ENCODE measurements at places on chromosomes 4 and X.

GRCh38 chr4:64417974-64418373, 8.7 kb upstream of the TECRL start:
- peak; percentile 37 for DNase-seq

DNA sequence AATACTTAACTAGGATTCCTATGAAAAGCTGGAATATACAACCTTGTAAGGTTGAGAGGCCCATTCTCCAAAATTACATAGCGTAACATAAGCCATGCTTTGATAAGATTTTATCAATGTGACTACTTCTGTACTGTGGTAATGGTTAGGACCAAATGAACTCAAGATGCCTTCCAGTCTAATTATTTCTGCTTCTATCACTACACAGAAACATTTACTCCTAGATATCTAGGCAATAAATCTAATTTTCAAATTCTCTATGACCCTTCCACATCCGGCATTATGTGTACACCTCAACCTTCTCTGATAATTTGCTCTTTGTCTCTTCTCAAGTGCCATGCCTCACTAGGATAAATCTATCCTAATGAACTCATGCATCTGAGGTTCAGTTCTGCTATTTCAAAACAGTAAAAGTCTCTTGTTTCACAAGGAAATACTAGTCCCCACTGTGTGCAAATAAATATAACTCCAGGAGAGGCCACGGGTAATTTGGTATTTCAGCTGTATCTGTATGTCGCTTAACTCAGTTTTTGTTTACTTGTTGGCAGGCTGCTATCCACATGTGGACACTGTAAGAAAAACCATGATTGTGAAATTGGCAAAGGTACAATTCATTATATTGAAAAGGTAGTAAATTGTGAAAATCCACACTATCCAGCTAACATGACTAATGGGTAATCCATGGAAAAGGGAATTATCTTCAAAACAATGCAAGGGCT, 93.3 kb downstream of the PRDM5 start:
- no peak for DNase-seq

DNA sequence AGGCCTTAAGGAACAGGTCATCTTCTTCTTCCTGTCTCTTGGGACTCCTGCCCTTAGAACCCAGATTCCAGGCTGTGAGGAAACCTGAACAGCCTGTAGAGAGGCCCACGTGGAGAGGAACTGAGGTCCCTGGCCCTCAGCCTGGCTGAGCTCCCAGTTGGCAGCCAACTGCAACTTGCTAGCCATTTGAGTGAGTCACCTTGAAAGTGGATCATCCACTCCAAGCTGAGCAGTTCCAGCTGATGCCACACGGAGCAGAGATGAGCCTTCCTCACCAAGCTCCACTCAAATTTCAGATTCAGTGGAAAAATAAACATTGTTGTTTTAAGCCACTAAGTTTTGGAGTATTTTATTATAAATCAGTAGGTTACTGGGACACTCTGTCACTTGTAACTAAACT, 392.5 kb downstream of the BCOR start:
- DNase-seq: peak; percentile 83

DNA sequence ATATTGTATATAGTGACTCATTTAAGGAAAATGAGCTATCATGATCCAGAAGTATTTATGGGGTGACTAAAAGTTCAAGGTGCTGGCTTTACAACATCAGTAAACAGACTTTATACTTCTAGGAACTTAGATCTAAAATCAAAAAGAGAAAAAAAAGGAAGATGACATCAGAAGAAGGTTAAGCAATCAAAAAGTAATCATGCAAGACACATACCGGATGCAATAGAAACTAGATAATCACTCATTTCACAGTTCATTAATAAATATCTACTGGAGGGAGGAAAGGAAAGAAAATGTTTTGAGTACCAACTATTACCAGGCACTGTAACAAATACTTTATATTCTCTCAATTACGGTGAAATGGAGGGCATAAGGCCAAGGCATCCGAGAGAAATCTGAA, 276.4 kb downstream of the SPRY1 start:
- DNase-seq: no peak

GRCh38 chrX:17443556-17443955, 68.6 kb downstream of the NHS start:
- DNase-seq: no peak

GRCh38 chr4:163109967-163110366, 56.7 kb downstream of the NAF1 start:
- no peak for DNase-seq

- DNase-seq: no peak
These were observed 8.7 kb downstream of the EIF2S3 start for GRCh38 chrX:24063488-24063887.

- DNase-seq: no peak
These were observed 161.1 kb upstream of the NAP1L5 start for GRCh38 chr4:88858752-88859151.

- DNase-seq: no peak
These were observed 211.0 kb downstream of the DCLK2 start for GRCh38 chr4:150289198-150289597.

DNA sequence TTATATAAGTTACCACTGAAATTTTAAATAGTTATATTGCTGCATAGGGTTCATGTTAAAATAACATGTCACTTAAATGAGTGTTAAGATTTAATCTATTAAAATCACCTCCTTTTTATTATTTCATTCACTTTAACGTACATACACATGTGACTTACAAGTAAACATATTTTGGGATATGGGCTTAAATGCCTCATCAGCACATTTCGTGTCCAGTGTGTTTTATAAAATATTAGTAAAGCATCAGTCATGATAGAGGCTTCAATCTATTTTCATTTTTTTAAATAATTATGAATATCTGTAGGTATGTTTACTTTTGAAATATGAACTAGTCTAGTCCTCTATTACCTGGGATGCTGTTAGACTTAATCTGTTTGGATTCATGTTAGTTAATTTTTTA, 143.6 kb downstream of the NPNT start:
- no peak for DNase-seq

DNA sequence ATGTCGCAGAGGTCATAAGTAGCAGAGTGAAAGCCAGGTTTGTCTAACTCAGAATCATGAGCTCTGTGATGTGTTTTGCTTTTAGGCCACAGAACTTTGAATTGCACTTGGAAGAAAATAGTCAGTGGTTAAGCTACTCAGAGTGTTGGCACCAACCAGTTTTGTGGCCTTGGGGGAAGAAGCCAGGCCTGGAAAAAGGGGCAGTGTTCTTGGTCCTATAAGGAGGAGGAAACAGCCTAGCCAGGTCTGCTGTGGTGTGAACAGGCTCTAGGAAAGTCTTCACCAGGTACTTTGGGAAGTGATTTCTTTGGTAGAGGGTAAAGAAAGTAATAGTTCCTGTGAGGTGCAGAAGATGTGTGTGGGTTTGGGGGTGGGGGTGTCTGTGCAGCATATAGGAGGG, 49.2 kb downstream of the FHIP1A start:
- DNase-seq: no peak

DNA sequence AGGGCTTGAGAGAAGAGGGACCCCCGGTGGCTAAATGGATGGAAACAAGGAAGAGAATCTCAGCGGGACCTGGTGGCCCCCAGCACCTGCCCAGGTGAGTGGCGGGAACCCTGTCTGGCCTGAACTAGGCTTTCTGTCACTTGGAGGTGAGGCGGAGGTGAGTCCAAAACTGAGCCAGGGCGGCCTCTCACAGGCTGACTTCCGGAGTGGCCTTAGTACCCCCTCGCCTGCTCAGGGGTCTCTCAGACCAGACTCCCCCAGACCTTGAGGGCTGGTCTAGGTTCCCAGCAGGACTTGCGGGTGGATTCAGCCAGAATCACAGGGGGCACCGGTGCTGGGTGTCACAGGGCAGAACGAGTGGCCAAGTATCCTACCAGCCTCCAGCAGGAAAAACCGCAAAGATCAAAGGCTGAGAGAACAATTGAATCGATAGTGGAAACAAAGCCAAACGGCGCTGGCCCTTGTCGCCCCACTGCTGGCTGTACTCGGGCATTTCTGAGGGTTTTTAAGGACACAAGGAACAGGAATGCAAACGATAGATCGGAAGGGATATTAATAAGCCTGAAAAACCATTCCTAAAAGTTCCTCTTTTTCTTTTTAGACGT, 67.8 kb downstream of the WFS1 start:
- no peak for DNase-seq

- DNase-seq: peak; percentile 53
These were observed 53.1 kb upstream of the HGFAC start for GRCh38 chr4:3388471-3389232.

GRCh38 chr4:10962246-10962645, 277.7 kb upstream of the CLNK start:
- DNase-seq: no peak

- DNase-seq: no peak
These were observed 123.4 kb downstream of the HMX1 start for GRCh38 chr4:8748236-8748575.

GRCh38 chrX:104195489-104196084, 29.3 kb downstream of the FAM199X start:
- peak; percentile 51 for DNase-seq

- no peak for DNase-seq
These were observed 19.6 kb downstream of the SRPX2 start for GRCh38 chrX:100663642-100664041.

GRCh38 chrX:16589826-16590225, 60.1 kb upstream of the S100G start:
- DNase-seq: no peak

DNA sequence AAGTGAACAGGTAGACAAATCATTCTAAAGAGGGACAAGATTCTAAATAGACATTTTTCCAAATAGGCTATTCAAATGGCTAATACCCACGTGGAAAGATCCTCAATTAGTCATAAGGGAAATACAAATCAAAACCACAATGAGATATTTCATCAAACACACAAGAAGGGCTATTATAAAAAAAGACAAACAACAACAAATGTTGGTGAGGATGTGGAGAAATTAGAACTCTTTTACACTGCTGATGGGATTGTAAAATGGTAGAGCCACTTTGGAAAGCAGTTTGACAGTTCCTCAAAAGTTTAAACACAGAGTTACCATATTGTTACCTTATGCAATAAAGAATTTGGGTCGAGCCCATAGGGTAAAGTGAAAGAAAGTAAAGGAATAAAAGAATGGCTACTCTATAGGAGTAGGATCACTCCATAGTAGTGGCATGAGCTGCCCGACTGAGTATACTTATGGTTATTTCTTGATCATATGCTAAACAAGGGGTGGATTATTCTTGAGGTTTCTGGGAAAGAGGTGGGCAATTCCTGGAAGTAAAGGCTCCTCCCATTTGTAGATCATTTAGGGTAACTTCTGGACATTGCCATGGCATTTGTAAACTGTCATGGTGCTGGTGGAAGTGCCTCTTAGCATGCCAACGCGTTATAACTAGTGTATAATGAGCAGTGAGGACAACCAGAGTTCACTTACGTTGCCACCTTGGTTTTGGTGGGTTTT, 58.9 kb upstream of the FAM9C start:
- no peak for DNase-seq

- DNase-seq: no peak
These were observed 590.0 kb downstream of the BCOR start for GRCh38 chrX:39507617-39508299.

GRCh38 chr4:44668526-44668925, 9.7 kb upstream of the GUF1 start:
- DNase-seq: no peak

GRCh38 chrX:12210196-12210815, 72.0 kb downstream of the FRMPD4 start:
- DNase-seq: peak; percentile 30

- peak; percentile 92 for DNase-seq
These were observed 574.3 kb upstream of the DIPK2B start for GRCh38 chrX:45774961-45775360.

- DNase-seq: no peak
These were observed 8.8 kb downstream of the WDR13 start for GRCh38 chrX:48606091-48606490.

DNA sequence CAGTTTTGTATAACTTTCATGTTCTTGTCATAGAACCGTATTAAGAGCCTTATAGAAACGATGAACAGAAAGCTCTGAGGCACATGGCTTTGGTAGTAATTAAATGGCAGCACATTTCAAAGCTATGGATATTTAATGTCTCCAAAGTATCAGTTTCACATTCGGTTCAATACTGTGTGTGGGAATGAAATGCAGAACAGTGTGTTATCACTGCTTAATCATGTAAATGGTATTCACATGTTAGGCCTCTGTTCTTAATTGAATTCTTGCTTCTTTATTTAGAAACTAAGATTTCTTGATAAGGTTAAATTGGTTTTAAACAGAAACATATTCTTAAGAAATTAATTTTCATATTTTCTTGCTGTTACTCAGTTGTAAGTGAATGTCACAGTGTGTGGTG, 701.0 kb upstream of the PITX2 start:
- no peak for DNase-seq

DNA sequence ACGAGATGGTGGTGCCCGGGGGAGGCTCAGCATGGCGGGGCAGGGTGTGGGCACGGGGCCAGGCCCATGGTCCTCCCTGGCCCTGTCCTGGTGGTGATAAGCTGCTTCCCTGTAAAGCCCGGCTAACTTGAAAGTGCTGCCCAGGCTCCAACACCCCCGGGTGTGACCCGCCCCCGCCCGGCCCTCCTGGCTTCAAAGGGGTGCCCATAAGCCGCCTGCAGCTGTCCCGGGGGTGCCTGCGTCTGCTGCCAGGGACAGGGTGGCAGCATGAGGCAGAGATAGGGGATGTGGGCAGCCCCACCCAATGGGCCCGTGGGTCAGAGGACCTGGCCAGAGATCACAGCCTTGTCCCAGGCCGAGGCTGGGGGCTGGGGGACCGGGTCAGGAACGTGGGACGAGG, 18.1 kb downstream of the FGFRL1 start:
- no peak for DNase-seq

DNA sequence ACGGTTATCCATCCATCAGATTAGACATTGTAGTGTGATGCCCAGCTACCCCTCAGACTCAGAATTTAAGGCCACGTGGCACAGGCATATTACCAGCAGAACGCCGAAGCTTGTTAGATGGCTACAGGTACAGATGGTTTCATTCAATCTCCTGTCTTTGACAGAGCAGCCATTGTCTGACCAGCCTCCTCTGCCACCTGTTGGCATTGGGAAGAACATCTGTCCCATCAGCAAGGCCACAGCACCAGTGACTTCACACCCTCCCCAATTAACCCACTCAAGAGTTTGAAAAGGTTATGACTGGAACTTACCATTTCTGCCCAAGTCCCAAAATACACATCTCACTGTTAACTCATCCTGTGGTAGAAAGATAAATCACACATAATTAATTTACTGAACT, 22.0 kb upstream of the PHKA2 start:
- no peak for DNase-seq

GRCh38 chr4:6472387-6473263, at the start of gene PPP2R2C:
PPP2R2C (minus strand) TSS chr4:6472614; CDS start chr4:6472229, 385 bp downstream.
- no peak for DNase-seq

DNA sequence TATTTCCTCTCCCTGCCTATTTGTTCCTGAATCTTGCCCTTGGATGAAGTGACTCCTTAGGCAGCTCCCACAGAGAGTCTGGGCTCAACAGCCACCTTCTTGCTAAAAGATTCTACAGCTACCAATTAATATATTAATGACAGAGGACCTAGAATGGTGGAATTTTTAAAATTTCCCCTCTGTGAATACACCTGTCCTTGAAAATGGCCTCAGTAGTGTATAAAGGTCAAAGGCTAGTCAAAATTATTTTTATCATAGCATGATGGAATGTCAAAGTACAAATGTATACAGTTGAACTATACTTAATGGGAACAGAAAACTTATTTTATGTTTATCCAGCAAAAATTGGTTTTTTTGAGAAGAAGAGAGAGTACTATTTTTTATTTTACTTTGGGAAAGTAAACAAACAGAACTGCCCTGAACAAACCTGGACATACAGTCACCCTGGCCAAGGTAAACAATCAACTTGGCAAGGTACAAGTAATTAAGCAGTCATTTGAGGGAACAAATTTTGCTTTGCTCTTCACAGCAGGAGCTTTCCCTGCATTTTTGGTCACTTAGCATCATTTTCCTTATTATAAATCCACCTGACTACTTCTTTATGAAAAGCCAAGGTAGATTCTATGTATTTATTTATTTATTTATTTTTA, 250.8 kb downstream of the INPP4B start:
- DNase-seq: no peak

Data from RKO (cell line).